Colonic mucosa (tissue), 4 donors: ENCODE measurements at places on chromosomes 4 and X. TPM values are rescaled to one million over a fixed set of nuclear protein-coding genes. Genes with fewer than 3 reads are reported as not detected.

DNA sequence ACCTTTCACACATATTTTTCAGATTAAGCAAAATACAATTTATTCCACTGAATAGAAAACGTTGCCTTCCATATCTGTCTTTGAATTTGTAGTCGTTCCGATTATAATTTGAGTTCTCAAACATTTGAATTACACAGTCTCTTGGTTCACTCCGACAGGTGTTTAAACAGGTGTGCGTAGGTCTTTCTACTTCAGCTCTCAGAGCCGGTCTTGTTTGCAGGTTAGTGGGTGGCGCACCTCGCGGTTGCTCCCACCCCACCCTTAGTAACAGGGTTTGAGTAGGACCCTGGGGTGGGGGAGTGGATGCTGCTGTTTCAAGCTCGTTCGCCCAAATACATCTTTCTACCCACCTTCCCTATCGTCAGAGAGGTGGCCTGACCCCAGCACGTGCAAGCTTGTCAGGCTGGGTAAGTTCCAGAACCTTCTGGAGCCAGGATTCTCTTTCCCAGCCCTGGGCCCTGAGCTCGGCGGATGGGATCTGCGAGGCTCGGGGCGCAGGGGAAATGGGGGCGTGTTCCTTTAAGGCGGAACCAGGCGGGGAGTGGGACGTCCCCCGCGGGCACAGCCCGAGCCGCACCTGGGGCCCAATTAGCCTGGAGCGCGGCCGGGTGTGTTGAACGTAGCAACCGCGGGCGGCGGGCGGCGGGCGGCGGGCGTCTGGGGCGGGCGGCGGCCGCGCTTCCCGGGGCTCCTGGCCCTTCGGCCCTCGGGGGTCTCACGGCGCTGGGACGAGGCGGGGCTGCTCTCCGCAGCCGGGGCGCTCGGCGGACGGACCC is at the start of gene FAM149A:
FAM149A (plus strand) TSS at position 591 of the 776 bp plus-strand sequence.
- DNase-seq: peak; percentile 84
- H3K4me3 ChIP-seq: peak within 1 kb of the TSS; percentile 76
- H3K27ac ChIP-seq: peak within 1 kb of the TSS; percentile 34
- H3K27me3 ChIP-seq: no peaks in the 10 kb centered on the region

GRCh38 chrX:16212024-16212423 is 44.7 kb downstream of the MAGEB17 start:
- no peaks in the 10 kb centered on the region for H3K4me1 ChIP-seq
- H3K27ac ChIP-seq: no peak overlapping the region
- no peaks in the 10 kb centered on the region for H3K36me3 ChIP-seq
- no peak overlapping the region for H3K4me3 ChIP-seq
- no peak for DNase-seq

The PLAC8 gene
- 246 TPM for total RNA-seq

GRCh38 chr4:81621490-81621889 is 149.8 kb upstream of the RASGEF1B start:
- H3K4me3 ChIP-seq: no peak overlapping the region
- no peaks in the 10 kb centered on the region for H3K36me3 ChIP-seq
